ENCODE measurements at places on chromosomes 11 and 22.
A peak's percentile ranks its signal among the peaks of the same experiment; 100 is the strongest.

- no peak for DNase-seq
Measured at GRCh38 chr11:44944181-44944852, 6.4 kb downstream of the TP53I11 start.

GRCh38 chr11:133934599-133935550, 21.9 kb downstream of the IGSF9B start:
- DNase-seq: no peak

DNA sequence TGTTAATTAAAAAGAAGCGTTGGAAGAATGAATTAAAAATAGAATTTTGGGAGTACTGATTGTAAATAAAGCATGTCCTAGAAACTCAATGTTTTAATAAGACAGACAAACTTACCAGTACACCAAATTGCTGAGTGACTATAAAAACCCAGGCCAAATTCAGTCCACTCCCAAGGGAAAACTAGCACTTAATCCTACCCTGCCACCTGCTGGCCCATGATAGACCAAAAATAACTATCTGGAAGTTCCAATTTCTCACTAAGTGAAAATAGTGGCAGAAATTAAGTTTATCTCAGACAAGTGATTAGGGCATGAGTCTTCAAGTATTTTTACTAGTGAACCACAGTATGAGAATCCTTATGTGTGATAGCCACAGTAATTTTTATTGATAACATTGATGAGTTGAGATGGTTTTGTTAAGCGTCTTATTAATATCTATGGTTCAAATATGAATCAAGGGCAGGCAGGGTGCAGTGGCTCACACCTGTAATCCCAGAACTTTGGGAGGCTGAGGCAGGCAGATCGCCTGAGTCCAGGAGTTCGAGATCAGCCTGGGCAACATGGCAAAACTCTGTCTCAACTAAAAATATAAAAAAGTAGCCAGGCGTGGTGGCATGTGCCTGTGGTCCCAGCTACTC, 9.8 kb upstream of the DDX10 start:
- DNase-seq: no peak

GRCh38 chr22:24725736-24726135, 48.8 kb downstream of the PIWIL3 start:
- DNase-seq: no peak

DNA sequence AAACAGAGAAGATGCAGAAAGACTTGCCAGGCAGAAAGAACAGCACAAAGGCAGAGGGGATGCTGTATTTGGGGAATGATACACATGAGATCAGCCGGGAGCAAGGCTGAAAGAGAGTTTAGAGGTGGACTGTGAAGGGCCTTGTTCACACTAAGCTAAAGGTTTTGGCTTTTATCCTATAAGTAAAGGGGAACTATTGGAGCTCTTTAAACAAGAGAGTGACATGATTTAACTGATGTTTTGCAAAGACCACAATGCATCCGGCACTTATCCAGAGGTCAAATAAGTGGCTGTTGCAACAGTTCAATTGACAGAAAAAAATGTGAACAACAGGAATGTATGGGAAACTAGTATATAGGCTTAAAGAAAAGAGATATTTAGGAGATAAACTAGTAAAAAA, 64.7 kb upstream of the RRAS2 start:
- no peak for DNase-seq

GRCh38 chr22:31062566-31063230, 18.4 kb upstream of the SMTN start:
- no peak for DNase-seq

DNA sequence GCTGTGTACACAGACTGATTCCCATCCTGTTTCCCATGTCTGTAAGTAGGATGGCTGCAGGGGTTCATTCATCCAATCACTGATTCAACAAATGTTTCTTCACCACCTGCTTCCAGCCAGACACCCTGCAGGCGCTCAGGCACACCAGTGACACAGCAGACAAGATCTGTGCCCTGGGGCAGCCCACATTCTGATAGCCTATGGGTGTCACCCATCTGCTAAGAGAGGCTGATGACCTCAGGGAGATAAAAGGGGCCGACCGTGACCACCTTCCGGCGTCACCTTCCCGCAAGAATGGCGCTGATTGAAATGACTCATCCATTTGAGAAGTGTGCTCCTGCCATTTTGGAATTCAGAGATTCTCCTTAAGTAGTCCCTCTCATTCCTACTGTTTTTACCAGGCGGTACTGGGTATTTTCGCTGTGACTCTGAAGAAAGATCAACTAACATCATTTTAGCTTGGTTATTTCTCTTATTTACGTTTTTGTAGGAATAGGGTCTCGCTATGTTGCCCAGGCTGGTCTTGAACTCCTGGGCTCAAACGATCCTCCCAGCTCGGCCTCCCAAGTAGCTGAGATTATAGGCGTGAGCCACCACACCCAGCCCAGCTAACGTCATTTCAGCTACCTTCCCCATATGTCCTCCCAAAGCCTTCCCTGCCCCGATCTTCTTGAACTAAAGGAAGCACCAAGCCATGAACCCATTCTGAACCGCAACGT, 73.2 kb upstream of the BID start:
- DNase-seq: no peak

DNA sequence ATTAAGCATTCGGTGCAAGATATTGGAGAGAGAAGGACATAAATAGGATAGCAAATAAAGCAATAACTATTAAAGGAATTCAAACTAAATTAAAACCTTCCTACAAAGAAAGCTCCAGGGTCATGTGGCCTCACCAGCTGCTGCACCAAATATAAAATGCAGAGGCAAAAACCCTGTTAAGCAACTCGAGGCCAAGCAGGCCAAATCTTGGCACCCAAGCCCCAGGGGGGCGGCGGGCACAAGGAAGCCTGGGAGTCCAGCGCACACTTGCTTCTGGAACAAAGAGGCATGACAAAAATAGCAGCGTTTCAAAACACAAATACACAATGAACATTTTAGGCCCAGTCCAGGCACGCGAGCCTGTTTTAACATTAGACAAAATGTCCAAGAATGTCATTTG, 20.8 kb downstream of the KRTAP5-6 start:
- DNase-seq: no peak

- no peak for DNase-seq
Measured at GRCh38 chr11:76313913-76314740, 66.8 kb downstream of the THAP12 start.

GRCh38 chr11:6635082-6635932, 16.1 kb upstream of the TPP1 start:
- DNase-seq: peak; percentile 66

GRCh38 chr11:65442842-65443331, 20.3 kb downstream of the NEAT1 start:
- no peak for DNase-seq
